Hindlimb muscle (tissue), 1 donor: ENCODE measurements at places on chromosomes 11 and 22.

DNA sequence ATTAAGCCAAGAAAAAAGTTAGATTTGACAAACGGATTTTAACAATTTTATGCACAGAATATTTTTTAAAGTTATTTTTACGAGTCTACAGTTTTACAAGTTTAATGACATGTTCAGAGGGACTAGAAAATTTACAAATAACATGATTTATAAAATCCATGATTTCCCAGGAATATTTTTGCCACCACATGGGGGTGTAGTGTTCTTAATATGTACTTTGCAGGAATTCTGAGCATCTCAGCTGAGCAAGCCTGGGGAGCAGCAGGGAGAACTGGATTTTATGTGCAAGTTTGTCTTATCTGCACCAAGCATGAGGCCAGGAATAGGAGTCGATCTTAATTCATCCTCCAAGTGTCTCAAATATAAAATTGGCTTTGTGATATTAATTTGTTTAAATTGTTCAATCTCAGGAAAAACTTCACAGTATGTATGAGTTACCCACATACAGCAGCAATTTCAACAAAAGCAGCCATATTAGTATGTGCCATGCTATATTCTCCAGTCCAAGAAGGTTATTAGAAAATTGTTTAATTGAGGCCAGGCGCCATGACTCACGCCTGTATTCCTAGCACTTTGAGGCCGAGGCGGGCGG, 826.3 kb downstream of the DLG2 start:
- DNase-seq = no peak

GRCh38 chr22:26161746-26162145, 7.5 kb upstream of the SEZ6L start:
- DNase-seq = no peak

GRCh38 chr22:27473533-27473932, 328.0 kb downstream of the MN1 start:
- no peak for DNase-seq

GRCh38 chr11:86386746-86387145, 12.1 kb downstream of the CCDC81 start:
- DNase-seq = no peak

DNA sequence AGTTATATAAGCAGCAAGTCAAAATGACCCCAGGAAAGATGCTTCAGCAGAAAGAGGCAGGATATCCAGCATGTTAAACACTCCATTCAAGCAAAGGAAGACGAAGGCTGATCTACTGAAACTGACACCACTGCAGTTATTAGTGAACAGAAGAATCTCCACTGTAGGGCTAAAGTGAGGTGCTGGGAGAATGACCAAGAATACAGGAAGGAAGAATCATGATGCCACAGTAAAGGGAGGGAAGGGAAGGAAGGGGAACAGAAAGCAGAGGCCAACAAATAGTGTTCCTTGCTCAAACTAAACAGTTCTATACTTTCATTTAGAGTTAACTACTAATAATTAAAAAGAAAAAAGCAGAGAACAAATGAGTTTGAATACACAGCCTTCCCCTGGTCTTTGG, 92.5 kb downstream of the SIK3 start:
- DNase-seq = no peak

DNA sequence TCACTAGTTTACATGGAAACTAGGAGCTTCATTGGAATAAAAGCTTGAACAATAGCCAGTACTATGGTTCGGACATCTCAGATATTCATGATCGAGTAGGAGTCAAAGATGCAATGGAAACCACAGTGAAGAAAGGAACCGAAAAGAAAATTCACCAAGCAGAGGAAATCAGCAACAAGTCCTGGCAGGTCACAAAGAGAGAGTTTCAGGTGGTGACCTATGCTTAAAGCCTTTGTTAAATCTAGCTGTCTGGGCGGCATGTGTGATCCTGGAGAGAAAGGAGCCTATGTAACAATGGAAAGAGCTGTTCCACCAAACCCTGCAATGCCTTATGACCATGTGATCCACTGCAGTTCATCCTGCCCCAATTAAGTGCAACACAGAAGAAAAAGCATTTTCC, 68.9 kb upstream of the POU2AF2 start:
- DNase-seq = no peak

DNA sequence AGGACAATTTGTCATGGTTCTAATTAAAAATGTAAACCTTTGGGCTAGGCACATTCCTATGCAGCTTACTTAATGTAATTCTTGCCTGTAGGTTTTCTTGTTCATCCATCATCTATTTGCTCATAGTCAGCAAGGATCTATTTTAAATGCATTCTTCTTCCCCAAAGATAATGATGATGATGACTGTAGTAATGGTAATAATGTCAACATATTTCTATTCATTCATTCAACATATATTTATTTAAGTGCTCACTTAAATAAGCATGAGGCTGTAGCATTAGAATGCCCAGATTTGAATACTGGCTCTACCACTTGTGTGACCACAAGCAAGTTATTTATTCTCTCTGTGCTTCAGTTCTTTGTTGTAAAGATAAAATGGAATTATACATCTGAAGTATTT, 169.6 kb upstream of the SYN3 start:
- DNase-seq = no peak

DNA sequence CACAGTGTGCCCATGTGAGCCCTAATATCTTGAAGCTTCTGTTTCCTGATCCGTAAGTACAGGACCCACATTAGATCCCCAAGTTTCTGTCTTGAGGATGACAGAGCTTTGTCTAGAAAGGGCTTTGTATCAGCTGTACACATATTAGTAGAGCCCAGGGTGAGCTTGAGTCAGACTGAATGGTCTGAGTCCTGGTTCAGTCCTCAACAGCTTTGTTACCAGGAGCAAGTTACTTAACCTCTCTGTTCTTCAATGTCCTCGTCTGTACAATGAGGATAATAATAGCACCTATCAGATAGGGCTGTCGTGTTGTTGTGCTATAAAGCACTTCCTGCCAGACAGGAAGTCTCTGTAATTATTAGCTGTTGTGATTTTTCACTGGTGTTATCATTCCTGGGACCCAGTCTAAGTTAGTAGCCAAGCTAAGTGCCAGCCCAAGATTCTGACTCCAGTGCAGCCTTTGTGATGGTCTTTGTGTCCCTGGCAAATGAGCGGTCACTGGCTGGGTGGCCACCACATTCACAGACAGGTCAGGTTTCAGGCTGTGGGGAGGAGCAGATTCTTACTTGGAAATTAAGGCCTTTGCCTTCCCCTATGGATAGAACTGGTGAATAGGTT, 6.8 kb downstream of the TOM1 start:
- DNase-seq = no peak

DNA sequence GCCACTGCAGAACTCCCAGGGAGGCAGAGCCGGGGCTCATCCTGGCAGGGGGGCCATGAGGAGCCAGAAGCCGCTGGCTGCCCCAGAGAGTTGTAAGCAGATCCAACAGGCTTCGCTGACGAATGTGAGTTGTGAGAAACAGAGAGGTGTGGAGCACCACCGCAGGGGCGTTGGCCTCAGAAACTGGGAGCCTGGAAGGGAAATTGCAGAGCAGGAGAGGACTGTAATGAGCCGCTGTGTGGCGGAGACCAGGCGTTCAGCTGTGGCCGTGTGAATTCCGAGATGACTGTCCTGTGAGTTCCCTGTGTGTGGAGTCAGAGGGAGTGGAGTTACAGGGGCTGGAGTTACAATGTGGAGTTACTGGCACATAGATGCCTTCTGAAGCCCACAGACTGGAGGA, 27.7 kb upstream of the ETS1 start:
- DNase-seq = no peak

DNA sequence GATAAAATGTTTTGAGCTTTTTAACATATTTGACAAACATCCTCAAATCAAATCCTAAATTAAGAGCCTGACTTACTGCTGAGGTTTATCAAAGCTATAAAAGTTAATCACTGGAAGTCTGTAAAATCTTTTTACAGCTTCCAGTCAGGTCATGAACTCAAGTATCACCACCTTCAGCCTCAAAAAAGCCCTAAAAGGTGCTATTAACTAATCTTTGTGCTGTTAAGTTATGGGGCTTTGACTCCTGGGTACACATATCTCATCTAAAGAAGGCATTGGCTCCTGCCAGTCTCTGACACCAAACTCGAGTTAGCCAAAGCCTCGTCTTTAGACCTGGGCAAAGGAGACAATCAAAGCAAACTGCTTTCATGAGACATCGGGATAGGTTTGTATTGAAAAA, 34.0 kb upstream of the CBX6 start:
- DNase-seq = no peak

- DNase-seq = no peak
These were observed 95.1 kb downstream of the BLID start for GRCh38 chr11:122020902-122021301.

DNA sequence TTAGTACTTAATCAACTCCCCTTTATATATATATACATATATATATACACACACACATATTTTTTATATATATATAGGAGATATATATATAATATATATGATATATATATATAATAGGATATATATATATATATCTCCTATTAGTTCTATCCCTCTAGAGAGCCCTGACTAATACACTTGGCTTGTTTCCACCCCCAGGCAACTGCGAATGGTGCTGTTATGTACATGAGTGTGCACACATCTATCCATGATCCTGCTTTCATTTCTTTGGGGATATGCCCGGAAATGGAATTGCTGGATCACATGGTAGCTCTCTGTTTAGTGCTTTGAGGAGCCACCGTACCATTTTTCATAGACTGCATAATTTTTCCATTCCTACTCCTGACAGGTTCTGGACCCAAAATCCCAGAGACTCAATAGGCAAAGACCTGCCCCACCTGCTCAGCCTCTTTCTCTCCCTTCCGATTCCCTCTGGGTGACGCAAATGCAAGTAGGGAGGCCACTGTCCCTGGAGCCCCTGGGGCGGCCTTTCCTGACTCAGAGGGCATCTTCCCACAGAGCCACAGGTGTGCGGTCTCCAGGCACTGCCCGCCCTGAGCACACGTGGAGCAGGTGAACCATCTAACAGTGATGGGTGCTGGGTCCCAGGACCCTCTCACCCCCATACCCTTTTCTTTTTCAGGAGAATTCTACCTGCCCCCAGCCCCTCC, 12.0 kb downstream of the FGF3 start:
- no peak for DNase-seq

DNA sequence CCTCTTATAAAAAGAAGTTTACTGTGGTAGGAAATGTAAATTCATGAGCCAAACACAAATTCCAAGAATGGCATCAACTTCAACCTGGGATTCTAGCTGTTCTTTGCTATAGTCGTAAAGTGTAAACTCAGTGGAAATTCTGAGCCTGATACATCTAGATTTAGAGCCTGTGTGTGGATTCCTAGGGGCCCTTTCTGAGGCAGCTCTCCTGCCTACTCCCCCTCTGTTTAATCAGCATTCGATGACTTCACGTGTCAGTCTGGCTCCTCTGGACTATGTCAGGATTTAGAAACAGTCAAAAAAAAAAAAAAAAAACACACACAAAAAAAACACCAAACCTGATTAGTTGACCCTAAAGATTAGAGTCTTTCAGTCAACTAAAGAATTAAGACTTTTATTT, 93.1 kb upstream of the SC5D start:
- no peak for DNase-seq

DNA sequence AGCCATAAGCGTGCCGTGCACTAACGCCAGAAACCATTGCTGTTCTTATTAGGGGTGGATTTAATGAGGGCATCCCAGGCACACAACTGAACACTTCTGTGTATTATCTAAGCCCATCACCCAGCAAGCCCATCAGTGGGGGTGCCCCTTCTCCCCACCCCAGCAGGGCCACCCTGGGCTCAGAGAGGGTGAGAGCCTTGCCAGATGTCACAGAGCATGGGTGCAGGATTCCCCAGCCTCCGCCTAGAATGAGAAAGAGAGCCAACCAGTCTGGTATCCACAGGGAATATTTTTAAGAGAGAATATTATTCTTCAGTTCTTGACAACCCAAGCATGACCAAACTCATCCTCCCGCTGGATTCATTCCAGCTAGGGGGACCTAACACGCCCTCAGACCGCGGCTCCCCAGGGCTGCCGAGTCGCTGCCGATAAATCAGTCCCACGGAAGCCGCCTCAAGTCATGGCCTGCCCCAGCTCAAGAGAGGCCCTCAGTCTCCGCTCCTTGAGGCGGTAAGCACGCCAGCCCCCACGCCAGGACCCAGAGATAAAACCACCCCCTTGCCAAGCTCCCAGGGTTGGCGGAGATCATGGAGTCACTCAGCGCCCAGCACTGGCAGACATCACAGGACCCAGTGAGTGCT, 47.2 kb downstream of the MN1 start:
- no peak for DNase-seq

GRCh38 chr11:17157761-17158160, 50.0 kb downstream of the PIK3C2A start:
- DNase-seq = peak; percentile 16

DNA sequence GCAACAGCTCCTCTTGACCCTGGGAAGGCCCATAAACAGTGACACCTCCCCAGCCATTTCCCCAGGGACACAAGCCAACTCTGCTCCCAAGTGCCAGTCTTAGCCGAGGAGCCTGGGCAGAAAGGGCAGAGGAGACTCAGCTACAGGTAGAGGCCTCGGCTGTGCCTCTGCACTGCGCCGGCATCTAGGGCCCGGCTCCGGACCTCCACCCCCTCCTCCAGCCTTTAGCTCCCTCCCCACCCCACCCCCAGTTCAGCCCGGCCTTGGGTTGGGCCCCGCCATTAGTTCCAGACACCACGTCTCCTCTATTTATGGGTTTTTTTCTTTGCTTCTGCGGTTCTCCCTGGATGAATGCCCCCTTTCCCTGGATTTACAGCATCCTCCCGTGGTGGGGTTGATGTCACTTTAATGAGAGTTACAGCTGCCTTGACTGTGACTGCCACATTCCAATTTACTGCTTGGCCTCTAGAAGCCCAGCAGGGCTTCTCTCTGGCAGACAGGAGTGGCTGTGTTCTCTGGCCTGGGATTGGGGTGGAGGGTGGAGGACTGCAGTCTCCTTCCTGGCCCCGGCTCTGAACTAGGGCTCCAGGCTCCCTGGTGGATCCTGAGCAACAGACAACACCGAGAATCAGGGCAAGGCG, 13.5 kb upstream of the OAF start:
- DNase-seq = peak; percentile 76

GRCh38 chr11:130094614-130095013, 24.9 kb downstream of the APLP2 start:
- DNase-seq = no peak

DNA sequence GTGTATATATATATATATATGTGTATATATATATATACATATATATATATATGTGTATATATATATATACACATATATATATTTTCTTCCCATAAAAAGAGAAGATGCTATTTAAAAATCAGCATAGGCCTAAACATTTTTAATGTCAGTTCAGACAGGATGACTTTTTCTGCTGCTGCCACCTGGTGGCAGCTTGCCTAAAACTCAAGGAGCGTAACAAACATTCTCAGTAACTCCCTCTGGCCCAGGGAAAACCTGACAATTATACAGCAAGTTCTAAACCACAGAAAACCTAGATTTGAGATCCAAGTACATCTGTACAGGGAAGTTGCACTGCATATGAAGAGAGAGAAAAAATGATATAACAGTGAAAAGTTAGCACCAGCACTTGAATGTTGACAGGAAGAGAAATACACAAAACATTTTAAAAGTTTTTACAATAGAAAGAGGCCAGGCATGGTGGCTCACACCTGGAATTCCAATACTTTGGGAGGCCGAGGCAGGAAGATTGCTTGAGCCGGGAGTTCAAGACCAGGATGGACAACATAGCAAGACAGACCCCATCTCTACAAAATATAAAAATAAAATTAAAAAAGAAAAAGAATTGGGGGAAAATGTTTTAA, 16.6 kb downstream of the OR8A1 start:
- DNase-seq = peak; percentile 68
